ENCODE measurements at places on chromosomes 5 and 9.

- no peak for DNase-seq
Measured at GRCh38 chr5:74055486-74056106, 429.6 kb downstream of the ARHGEF28 start.

- DNase-seq = no peak
Measured at GRCh38 chr9:14661421-14662059, 31.7 kb downstream of the ZDHHC21 start.

DNA sequence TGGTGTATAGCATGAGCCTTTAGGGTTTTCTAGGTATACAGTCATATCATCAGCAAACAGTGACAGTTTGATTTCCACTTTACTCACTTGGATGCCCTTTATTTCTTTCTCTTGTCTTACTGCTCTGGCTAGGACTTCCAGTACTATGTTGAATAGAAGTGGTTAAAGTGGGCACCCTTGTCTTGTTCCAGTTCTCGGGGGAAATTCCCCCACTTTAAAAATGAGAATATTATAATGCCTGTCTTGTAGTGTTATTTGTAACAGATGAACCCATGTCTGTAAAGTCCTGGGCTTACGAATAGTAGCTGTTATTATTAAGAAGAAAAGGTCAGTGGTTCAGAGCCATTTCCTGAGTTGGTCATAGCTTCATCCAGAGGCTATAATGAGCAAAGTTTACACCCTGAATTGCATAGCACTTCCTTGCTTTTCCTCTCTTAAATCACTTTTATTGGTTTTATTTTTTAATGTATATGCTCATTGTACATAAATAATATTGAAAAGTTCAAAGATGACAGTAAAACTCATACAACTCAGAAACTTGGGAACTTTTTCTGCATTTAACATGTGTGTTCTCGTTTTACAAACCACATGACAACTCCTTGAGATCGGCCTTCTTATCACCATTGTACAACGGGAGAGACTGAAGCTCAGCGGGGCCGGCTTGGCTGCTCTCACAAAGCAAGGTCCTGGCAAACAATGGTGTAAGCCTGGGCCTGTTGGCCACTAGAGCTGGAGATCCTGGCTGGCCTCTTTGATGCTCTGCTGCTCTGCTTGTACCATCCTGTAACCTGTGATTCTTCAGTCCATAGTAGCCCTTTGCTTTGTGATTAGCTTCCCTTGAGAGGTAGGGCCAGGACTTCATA, 85.2 kb downstream of the CYFIP2 start:
- no peak for DNase-seq

- DNase-seq = no peak
Measured at GRCh38 chr5:52668544-52669185, 119.1 kb upstream of the ITGA1 start.

- no peak for DNase-seq
Measured at GRCh38 chr5:141692533-141692888, 10.5 kb upstream of the ARAP3 start.

- no peak for DNase-seq
Measured at GRCh38 chr9:16811987-16812685, 58.3 kb downstream of the BNC2 start.

GRCh38 chr5:157710882-157711281, 20.3 kb upstream of the THG1L start:
- DNase-seq = no peak

GRCh38 chr9:91312717-91313325, 48.9 kb downstream of the AUH start:
- DNase-seq = no peak

GRCh38 chr5:173764332-173765028, 123.7 kb upstream of the CPEB4 start:
- DNase-seq = no peak

DNA sequence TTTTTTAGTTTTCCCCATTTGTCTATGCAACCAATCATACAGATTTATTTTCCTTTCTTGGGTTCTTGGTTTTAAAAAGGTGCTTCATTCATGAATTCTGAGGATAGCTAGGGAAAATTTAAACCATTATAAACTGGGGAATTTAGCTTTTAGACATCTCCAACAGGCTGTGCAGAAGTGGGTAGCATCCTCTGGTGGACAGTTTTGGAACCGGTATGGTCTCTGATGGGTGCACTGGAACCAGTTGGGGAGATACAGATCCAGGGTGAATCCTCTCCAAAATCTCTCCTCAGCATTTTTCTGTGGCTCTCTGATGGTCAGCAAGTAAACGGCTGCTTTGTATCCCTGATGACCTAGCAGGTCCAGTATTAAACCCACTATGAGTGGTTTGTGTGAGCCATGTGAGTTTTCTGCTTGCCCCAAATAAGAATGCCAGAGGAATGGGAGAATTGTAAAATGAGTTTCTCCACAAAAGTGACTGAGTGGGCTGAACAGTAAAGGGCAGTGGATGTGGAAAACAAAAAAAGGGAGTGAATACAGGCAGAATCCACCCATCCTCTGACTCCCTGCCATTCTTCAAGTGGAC, 9.1 kb upstream of the DNAJC25 start:
- no peak for DNase-seq

DNA sequence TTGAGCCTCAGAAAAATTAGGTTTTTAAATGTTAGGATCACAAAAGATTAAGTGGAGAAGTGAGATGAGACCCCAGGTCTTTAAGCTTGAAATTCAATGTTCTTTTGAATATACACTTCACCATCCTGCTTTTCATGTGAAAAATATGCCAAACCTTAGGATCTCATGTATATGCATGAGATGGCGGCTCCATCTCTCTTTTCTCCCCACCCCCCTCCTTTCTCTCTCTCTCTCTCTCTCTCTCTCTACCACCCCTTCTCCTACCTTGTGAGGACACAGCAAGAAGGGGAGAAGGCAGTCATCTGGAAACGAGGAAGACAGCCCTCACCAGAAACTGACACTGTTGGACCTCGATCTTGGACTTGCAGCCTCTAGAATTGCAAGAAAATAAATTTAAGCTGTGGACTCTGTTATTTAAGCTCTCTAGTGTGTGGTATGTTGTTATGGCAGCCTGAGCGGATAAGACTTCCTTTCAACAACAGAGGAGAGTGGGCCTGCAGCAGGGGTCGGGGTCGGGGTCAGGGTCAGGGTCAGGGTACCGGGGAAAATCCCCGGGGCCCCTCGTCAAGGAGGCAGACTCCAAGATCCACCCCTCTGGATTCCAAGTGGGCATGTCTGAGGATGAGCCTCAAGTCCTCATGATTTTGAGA, 16.4 kb upstream of the ALDH1B1 start:
- DNase-seq = no peak

GRCh38 chr9:137916540-137916939, 39.0 kb downstream of the CACNA1B start:
- DNase-seq = no peak

- DNase-seq = peak; percentile 38
Measured at GRCh38 chr9:125284855-125285254, 23.2 kb downstream of the GAPVD1 start.

DNA sequence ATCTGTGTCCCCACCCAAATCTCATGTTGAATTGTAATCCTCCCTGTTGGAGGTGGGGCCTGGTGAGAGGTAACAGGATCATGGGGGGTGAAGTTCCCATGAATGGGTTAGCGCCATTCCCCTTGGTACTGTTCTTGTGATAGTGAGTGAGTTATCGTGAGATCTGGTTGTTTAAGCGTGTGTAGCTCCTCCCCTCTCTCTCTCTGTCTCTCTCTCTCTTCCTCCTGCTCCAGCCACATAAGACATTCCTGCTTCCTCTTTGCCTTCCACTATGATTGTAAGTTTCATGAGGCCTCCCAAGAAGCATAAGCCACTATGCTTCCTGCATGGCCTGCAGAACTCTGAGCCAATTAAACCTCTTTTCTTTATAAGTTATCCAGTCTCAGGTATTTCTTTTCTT, 28.8 kb downstream of the C5orf15 start:
- no peak for DNase-seq

DNA sequence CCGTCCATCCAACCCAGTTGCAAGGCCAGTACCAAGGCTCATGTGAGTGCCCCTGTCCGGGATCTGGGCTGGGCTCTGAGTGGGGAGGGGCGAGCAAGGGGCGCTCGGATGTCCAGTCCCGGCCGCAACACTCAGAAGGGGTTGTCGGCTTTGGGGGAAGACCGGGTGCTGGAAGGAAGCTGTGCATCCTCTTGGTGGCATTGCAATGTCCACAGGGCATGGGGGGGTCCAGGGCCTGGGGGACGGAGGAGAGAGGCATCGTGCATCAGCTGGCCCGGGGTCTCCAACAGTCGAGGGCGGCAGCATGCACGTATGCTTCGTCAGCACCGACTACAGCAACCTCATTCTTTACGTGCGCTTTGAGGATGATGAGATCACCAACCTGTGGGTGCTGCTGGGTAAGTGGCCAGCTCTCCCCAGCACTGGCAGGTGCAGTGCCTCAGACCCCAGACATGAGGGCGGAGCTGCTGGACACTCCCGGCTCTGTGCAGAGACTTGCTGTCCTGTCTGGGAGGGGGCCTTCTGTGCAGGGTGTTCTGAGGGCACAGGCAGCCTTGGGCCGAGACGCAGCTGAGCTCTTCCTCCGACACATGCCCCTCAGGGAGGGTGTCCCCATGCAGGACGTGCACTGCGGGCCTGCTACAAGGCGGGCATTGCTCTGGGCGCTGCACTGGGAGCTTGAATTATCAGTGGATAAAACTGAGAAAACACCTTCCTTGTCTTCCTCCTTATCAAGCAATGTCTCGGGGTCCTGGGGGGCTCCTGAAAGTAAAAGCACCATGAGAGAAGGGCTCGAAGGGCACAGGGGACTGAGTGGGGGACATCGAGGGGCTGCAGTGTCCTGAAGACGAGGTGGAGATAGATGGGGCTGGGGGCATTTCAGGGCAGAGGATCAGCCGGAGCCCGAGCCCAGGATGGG, 22.5 kb downstream of the GLT6D1 start:
- no peak for DNase-seq

DNA sequence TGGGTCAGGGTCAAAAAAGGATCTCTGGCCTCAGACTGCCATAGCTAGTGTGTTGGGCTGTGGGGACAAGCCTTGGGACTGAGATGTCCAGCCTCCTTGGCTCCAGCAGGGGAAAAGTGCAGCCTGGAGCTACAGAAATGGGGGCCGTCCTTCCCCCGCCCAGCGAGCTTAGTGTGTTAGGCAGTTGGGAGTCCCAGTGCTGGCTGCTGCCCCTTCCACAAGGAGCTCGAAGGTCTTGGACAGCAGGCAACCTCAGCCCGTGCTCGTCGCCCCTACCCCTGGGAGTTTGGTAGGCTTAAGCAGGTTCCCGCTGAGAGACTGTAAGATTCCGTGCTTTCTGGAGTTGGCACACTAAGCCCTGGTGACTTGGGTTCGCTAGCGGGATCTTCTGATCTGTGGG, 293.0 kb upstream of the CDH12 start:
- no peak for DNase-seq

DNA sequence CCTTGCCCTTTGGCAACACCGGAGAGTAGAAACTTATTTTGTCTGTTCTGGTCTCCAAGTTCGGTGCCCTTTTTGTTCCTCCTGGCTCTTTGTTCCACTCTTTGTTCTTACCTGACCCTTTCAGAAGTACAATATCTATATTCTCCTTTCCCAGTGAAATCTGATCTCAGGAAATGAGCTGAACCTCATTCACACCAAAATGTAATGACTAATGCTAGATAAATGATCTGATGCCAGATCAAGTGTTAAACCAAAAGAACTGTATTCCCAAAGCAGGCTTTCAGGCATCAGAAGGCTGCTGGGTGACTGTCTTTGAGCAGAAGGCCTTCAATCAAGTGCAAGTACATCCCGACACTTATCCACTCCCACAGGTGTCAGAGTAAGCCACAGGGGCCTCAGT, 156.4 kb downstream of the SPOCK1 start:
- DNase-seq = no peak

DNA sequence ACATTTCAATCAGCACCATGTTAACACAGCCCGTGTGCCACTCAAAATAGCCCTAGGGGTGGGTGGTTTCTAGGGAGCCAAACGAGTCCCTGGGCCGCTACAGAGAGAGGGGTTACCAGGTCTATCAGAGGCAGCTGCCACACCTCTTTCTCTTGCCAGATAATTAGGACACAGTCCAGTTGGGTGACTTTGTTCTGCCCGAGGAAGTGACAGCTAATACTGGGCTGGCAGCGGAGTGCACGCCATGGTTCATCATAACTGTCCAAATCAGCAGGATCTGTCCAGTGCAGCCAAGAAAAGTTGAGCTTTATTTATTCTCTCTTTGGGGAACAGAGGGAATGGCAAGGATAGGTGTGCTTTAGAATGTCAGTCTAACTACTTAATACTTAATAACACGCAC, 583.8 kb downstream of the BRINP1 start:
- DNase-seq = no peak

GRCh38 chr9:134917431-134918373, at the start of gene FCN1:
Gene FCN1, minus strand, starts transcription at chr9:134917912. Its CDS starts 41 bp downstream, at chr9:134917871.
- DNase-seq = no peak

DNA sequence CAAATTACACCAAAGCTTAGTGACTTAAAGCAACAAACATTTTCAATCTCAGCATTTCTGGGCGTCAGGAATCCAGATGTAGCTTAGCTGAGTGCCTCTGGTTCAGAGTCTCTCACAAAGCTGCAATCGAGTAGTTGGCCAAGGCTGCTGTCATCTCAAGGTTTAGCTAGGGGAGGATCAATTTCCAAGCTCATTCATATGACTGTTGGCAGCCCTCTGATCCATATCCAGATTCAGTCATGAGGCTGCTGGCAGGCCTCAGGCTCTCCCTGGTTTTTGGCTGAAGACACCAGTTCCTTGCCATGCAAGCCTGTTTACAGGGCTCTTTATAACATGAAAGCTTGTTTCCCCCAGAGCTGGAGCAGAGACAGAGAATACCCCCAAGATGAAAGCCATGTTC, 419.5 kb upstream of the TLE4 start:
- DNase-seq = no peak

DNA sequence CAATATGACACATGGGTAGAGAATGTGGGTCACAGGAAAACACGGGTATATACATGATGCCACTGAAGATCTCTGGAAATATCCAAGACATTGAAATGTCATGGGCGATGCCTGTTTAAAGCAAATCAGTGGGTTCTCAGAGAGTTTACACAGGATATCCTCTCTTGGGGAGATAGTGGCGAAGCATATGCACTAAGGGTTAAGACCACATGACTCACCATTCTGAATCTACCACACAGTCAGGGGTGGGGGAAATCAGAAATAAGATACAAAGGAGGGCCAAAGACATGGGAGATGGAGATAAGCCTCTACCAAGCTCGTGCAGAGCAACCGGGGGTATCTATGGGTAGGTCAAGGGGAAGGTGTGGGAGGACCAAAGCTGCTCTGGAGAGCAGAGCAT, 58.8 kb downstream of the SH3PXD2B start:
- no peak for DNase-seq

DNA sequence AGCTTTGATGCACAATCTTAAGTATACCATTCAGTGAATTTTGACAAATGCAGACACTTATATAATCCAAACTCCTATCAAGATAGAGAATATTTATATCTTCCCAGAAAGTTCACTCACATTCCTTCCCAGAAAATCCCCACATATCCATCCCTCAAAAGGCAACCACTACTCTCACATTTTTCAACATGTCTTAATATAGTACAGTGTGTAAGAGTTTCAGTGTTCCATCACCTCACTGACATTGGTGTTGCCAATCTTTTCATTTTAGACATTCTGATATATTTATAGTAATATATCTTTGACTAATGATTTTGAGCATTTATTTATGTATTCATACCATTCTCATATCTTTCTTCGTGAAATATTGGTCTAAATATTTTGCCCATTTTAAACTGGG, 38.1 kb upstream of the JAK2 start:
- DNase-seq = no peak

All from DMS79 (cell line).